Non-pigmented ciliary epithelial cell (primary cell): ENCODE measurements at places on chromosomes 12 and 14.

DNA sequence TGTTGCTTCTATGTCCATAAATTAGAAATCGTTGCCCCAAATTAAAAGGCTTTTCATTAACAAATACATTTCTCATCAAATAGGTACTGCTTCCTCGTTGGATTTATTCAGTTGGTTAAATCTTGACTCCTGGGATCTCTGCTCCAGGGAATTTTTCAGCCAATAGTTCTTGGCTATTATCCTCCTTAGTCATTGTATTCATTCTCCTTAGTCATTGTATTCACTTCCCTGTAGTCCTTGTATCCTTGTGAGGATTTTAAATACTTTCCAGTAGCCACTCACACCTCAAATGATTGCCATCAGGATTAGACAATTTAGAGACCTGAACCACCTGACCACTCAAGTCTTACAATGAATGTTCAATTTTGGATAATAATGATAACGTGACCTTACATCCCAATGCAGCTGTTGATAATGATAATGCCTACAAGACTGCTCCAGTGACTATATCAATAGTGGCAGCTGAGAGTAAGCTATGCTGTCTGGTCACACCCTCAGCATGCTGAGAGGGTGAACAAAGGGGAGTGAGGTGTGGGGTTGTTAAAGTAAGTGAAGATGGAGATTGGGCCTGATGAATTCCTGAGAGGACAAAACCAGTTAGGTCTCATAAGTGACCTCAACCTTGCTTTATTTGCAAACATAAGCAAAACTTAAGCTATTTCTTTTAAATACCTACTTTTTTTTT lies 193.7 kb upstream of the RTL1 start:
- DNase-seq, result no peak

GRCh38 chr12:8685051-8685450 lies 12.7 kb upstream of the RIMKLB start:
- no peak for DNase-seq

DNA sequence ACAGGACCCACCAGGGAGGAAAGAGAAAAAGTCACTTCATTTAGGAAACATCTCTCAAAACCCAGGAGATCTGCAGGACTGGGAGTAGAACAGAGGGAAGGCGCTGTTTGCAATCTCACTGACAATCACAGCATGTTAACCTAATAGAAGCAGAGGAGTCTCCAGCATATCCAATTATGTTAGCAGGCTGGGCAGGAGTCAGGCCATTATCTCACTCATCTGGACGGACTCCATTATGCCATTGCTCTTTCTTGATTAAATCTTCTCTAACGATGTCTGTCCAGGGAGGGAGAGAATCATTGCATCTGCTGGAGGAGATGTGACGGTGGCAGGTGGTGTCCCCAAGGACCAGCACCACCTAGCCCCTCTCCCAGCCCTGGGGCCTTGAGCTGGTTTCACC lies 203.8 kb upstream of the SFSWAP start:
- DNase-seq, result no peak

- DNase-seq, result no peak
These were observed 13.1 kb downstream of the CCDC85C start for GRCh38 chr14:99590746-99591555.

- DNase-seq, result no peak
These were observed 795 bp downstream of the LMBR1L start for GRCh38 chr12:49109641-49110463.

- no peak for DNase-seq
These were observed 94.7 kb downstream of the SLC38A1 start for GRCh38 chr12:46174061-46174662.

DNA sequence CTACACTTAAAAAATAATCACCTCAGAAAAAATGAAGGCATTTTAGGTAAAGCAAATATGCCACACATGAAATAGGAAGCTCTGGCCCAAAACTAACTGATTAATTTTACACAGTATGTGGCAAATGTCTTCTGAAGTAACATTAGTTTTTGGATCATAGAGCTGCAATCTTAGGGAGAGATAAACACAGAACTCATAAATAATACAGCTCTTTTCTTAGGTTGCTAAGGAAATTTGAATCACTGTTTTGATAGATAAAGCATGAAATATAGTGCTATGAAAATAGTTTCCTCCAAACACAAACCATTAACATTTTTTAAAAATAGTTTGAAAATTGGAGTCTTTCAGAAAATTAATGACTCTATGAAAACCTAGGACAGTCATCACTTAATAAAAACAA lies 15.0 kb downstream of the RASSF9 start:
- no peak for DNase-seq

DNA sequence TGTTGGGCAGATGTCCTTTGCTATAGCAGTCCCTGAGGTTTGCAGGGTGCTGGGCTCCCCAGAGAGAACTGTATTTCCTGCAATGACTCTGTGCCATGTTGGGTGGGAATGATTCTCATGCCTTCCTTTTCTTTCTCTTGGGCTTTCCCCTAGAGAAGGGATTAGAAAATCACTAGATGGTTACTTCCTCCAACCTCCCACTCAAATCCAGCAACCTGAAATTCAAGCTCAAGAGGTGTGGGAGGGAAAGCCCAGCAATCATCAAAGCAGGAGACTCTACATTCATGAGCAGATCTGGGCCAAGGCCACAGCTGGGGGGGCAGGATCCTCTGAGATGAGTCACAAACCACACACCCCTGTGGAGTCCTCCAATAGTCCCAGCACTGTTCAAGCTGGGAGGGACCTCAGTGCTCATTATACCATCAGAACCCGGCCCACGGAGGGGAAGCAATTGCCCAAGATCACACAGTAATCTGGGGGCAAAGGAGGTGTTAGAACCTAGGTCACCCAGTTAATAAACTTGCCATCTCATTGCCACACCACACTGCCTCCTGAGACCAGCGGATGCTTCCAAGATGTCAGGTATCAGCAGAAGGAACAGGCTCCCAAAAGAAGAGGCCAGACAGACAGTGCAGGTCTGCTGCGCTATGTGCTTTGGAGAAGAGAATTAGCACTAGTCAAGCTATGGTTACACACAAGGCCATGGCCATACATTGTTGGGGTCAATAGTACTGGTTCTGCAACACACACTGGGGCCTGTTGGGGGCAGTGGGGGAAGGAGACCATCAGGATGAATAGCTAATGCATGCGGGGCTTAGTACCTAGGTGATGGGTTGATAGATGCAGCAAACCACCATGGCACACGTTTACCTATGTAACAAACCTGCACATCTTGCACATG lies 65.7 kb downstream of the TTC9 start:
- peak; percentile 69 for DNase-seq
